ENCODE measurements at places on chromosomes 6 and 20.

DNA sequence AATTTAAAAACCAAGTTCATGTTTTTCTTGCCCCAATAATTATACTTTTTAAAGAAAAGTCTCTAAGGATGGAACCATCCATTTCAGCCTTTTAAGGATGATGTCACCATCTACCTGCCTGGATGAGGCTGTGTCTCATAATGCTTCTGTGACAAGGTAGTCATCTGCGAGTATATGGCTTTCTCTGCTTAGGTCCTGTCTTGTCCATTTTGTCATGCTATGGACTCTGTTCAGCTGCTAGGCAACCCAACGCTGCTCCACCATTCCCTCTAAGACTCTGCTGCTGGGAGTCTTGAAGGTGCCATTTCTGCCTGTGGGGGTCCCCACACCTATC lies 459.8 kb upstream of the RUNX2 start:
- DNase-seq, result no peak

- no peak for DNase-seq
Observed at GRCh38 chr6:13076575-13076974, 251.8 kb downstream of the TBC1D7 start.

- no peak for DNase-seq
Observed at GRCh38 chr20:56925082-56925830, 296.1 kb downstream of the TFAP2C start.

- peak; percentile 46 for DNase-seq
Observed at GRCh38 chr6:122790423-122791309, 1.6 kb downstream of the SMPDL3A start.

GRCh38 chr6:160031871-160032270 lies 63.0 kb downstream of the IGF2R start:
- DNase-seq, result no peak

GRCh38 chr20:45235995-45236394 lies 14.8 kb downstream of the SEMG2 start:
- DNase-seq, result no peak

DNA sequence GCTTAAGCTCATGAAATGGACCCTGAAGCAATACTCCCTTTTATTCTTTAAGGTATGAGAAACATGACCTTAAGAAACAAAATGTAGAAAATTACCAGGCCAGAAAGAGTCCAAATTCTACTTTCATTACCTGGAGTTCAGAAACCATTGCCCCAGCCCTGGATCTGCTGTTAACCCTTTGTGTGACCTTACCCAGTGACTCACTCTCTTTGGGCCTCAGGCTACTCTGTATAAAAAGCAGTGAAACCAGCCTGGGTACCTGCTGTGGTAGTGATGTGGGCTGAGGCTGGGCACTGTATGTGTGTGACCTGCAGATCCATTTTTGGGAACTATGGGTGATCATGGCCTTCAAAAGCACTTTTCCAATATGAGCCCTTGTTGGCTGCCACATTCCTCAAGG lies 47.2 kb downstream of the SLC9A8 start:
- DNase-seq, result no peak

- no peak for DNase-seq
Observed at GRCh38 chr6:42239333-42239732, 21.7 kb upstream of the MRPS10 start.

- no peak for DNase-seq
Observed at GRCh38 chr20:25288291-25289181, 40.7 kb downstream of the PYGB start.

GRCh38 chr6:25689966-25690365 lies 38.0 kb downstream of the SCGN start:
- no peak for DNase-seq

DNA sequence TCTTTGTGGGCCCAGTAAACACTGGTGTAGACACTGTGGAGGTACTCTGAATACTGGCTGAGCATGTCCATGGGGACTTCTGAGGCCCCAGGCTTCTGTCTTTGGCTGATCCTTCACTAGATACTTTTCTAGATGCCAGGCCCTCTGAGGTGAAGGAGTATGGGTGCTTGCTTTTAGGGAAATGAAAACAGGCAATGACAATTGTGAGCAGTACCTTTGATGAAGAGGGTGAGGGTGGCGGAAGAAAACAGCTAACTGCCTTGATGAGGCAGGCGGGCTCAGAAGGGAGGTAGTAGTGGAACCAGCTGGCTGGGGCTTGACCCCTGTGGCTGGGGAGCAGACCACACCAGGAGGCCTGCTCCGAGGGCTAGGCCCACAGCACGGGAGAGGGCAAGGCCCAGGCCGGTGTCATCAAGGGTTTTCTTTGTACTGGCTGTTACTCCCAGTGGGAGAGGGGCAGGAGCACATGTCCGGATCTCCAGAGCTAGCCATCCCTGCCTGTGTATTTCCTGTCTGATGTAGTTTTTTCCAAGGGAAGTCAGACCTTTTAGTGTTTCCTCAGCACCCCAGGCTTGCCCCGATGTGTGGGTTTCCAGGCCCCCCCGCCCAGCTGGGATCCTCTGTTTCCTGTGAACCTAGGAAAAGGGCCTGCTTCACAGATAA lies 3.9 kb downstream of the PLCG1 start:
- DNase-seq, result no peak

- peak; percentile 50 for DNase-seq
Observed at GRCh38 chr20:44572551-44573500, 9.6 kb upstream of the PKIG start.

- DNase-seq, result peak; percentile 43
Observed at GRCh38 chr6:109008537-109009235, 86.0 kb downstream of the SESN1 start.

DNA sequence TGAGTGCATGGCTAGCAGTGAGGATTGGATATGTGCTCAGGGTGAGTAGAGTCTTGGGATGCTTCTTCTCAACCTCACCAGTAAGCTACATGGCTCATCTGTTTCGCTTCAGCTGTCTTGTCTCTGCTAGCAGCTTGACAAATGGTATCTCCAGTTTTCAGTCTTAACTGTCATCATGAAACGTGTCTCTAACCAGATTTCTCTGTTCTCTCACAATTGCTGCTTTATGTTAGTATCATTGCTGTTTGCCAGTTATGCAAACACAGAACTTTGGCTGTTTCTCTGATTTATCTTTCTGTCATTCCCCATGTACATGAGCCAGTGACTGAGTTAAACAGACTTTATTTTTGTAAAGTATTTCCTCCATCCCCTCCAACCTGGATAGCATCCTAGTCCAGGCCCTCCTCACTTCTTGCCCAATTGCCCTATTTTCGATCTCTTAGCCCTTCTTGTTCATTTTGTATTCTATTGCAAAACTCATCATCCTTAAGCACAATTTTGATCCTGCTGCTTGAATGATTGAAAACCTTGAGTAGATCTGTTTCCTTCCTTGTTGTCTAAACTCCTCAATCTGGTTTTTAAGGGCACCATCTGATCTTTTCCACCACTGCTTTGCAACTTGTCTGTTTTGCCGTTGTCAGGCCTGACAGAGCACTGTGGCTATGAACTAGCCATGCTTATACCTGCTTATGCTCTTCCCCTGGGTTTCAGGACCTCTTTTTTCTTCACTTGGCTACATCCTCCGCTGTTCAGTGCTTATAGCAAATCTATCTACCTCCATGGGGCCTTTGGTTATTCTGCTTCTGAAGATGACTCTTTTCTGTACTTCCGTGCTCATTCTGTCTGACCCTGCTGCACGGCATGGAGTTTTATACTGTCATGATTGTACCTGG lies 37.7 kb upstream of the ADIG start:
- DNase-seq, result no peak

DNA sequence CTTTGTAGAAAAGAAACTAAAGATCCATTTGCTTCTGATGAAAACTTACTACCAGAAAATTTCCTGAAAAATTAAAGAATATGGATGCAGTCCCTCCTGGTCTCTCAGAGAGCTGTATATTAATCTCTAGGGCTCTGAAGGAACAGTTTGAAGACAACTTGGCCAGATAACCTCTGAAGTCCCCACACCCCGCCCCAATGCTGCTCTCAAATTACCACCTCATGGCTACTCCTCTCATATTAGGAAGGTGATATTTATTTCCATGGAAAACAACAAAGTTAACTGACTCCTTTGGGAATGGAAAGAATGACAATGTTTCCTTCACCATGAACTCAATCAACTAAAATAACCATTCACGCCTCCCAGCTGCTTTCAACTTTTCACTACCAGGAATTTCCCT lies 408.4 kb upstream of the FLRT3 start:
- no peak for DNase-seq

DNA sequence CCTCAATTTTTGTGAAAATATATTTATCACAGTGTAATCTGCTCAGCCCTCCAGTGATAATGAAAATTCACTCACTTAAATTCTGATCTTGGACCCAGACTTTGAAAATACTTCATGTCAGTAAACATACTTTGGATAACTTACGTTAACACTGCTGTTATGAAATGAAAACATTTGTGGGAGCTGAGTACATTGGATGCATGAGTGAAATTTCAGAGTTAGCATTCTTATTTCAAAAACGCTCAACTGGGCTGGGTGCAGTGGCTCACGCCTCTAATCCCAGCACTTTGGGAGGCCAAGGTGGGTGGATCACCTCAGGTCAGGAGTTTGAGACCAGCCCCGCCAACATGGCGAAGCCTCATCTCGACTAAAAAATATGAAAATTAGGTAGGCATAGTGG lies 196.4 kb downstream of the UTRN start:
- no peak for DNase-seq

DNA sequence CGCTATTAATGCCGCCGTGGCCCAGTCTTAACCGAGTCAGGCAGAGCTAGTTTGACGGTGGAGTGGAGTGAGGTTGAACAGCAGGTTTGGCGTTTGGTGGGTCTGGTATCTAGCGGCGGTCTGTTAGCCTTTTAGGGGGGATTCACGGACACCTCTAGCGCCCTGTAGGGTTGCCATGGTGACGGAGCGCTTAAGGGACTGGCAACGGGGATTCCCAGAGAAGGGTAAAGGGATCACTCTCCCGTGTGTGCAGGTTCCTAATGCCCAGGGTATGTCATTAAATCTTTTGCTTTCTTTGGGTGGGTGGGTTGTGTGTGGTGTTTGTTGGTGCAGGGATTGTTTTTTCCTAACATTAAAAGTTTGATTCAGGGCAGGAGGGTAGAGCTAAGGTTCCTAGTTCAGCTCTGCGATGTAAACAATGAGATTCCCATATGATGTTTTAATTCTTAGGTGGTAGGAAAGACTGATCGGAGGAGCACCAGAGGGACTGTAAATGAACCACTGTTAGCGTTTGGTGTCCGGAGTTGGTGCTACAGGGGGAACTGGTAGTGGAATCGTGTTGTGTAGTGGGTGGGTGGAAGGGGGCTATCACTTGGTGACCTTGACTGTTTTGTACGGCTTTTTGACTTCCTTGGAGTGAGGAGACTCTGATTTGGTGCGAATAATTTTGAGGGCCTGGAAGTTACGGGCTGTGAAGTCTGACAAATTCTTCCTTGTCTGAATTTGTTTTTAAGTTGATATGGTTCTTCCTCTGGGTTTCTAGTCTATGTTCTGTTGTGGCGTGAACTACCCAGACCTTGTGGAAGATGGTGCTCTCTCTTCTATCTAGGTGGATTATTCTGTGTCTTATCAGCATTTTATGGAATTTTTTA lies 5.0 kb downstream of the BRD2 start:
- peak; percentile 23 for DNase-seq

DNA sequence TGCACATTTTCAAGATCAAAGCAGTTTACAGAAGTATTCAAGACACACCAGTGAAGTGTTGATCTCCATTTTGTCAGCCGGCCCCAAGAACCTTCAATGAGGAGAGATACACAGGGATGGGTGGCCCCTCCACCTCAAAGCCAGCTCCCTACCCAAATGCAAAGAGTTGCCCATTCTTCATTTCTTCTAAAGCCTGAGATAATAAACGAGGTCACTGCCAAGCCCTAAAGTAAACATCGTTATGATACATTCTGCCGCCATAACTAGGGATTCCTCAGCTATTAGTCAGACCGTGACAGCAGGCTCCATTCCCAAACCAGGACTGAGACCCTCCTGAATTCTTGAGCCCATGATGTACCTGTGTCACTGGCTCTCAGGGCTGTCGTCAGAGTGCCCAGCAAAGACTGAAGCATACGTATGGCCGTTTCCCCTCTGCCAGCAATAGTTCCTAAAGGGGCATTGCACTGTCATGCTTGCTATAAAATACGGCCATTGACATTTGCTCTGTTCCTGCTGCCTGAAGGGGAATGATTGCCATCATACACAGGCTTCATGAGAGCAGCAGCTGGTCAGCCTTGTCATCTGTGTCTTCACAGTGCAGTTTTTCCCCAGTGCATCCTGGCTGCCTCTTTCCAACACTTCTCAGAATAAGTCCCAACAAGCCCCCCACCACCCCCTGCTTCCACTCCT lies 41.7 kb downstream of the ISM1 start:
- DNase-seq, result no peak

DNA sequence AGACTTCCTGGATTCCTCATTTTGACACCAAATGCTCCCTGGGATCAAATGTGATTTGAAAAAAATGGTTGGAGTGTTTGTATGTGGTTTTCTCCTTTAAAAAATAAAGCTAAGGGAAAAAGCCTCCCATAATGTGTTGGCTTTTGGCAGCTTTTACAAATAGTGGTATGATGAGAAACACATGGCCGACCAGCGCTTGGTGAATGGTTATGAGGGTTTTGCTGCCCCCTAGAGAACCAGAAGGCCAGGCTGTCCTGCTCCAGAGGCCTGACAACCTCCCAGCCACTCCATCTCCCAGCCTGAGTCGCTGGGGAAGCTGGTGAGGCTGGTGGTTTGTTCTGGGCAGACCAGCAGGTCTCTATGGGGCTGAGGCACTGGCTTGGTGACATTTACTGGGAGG lies 69.3 kb downstream of the CLIC5 start:
- DNase-seq, result peak; percentile 10

- no peak for DNase-seq
Observed at GRCh38 chr6:168671863-168672546, 231.0 kb downstream of the SMOC2 start.

DNA sequence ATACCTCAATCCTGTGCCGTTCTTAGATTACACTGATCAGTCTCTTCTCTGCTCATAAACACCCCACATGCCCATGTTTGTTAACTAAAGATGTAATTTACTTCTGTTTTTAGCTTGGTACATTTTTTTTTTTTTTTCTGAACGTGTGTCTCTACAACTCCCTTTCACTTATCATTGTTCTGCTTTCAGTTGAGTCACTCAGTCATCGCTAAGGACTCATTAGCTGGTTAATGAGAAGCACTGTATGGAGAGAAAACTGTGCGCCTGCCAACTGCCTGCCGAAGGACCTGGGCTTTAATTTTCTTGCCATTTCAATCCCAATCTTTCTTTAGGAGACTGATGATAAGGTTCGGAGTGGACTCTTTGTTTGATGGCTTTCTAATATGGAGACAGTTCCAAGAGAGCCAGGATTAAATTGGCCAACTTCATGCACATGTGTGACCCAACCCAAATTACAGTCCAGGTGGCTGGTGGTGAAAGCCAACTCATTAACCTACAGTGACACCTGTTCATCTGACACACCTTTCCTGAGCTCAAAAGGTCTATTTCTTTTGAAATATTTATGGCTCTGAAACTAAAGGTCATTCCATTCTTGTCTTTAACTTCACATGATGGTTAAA lies 334.1 kb downstream of the BCKDHB start:
- DNase-seq, result no peak

- no peak for DNase-seq
Observed at GRCh38 chr6:147065786-147066185, 138.4 kb upstream of the STXBP5 start.

- DNase-seq, result no peak
Observed at GRCh38 chr6:142255785-142256184, 46.0 kb upstream of the ADGRG6 start.

All from ACHN (cell line).